A172 (cell line): ENCODE measurements at places on chromosomes 5 and 9. TPM values are rescaled to one million over a fixed set of nuclear protein-coding genes. Genes with fewer than 3 reads are reported as not detected.

DNA sequence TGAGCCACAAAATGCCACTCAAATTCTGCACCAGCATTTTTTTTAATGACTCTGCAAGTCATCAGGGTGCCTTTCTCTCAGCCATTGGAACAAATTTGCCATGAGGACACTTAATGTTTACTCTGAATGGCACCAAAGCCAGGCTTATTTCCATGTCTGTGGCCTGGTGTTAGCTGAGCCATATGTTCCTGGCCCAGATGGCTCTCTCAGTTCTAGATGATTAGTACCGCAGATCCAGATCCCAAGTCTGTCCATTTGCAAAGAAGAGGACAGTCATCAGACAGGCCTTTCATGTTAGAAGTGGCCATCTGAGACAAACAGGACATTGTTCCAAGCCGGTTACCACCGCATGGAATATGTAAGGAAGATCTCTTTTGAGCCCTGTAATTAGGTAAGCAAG lies 70.3 kb downstream of the INSYN2B start:
- no peak for DNase-seq

DNA sequence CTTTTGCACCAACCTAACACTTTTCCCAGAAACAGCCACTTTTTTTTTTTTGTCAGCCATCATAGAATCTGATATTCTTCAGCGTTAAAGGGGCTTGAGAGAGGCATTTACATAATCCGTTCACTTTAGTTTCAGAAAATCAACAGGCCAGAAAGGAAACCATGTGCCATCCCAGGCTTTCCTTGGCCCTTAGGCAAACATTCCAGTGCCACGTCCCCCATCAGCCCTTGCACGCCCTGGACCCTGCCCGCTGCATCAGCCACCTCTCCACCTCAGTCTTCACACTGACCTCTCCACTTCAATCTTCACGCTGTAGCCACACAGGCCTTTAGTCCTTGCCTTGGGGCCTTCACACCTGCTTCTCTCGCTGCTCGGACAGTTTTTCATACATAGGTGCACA lies 123.2 kb downstream of the GRIA1 start:
- no peak for DNase-seq

DNA sequence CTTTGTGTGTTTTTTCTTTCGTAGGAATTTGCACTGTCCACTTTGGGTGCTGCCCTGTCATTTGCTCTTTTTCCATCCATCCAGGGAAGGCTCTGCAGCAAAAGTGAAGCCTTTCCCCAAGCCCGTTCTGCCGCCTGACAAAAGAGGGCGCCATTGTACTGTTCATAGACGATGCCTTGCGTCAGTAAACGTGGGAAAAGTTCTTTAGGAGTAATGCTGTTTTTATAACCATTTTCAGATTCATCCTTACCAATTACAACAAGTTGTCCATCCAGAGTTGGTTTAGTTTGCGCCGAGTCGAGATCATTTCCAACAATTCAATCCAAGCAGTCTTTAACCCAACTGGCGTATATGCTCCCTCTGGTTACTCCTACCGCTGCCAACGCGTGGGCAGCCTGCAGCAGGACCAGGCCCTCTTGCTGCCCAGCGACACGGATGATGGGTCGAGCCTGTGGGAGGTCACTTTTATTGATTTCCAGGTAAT lies 34.3 kb upstream of the RPS23 start:
- DNase-seq, result peak; percentile 74

DNA sequence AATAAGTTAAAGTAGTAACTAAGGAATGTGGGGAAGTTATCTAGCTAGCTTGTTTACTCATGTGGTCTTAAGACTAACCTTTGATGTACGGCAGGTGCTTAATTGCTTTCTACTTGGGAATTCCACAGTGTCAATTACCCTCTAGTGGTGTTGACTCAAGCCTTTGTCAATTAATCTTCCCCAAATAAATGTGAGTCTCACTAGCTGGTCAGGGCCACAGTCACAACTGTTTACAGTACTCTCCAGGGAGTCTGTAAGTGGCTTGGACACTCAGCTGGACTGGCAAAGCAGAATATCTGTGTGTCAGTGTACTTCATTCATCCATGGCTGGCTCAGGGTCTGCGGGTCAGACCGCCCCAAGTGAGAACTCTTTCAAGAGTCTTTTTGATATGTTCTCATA lies 30.8 kb downstream of the SMIM3 start:
- no peak for DNase-seq

DNA sequence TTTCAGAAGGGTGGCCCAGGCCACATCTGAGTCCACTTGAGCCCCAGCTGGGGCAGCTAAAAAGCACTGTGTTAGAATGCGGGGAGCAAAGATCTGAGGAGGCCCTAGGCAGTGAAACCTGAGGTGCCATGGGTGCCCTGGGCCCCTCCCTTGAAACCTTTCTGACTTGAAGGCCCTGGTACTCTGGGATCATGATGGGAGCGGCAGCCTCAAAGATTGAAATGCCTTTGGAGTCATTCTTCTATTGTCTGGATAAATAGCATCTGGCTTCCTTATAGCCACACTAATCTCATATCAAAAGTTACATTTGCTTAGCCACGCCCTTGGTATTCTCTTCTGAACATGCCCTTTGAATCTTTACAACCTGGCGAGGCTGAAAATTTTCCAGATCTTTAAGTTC lies 7.7 kb upstream of the SEMA5A start:
- DNase-seq, result no peak

GRCh38 chr5:1026700-1027621 lies 18.4 kb downstream of the NKD2 start:
- no peak for DNase-seq

- peak; percentile 55 for DNase-seq
These were observed 159.4 kb upstream of the PITX1 start for GRCh38 chr5:135193213-135194125.

DNA sequence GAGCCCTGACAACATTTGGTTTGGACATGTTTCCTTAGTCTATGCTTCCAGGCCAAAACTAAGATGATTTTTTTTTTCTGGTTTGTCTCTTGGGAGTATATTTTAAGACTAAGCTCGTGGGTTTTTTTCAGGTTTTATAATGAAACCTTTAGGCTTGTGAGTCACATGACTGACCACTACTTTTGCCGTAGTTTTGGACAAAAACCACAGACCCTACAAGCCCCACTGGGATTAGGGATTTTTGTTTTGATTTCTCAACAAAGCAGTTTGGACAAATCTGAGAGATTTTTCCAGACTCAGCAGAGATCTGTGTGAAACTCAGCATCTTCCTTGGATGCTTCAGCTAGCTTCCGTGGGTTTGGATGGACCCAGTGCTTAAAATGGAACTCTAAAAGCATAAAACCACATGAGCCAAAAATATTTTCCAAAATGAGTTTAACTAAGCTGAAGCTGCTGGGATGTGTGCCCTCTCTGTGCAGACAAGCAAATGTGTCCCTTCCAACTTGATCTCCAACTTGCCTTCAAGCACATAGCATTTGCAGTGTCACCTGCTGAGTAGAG lies 70.3 kb upstream of the SMIM15 start:
- no peak for DNase-seq

The ANKRD31 gene
- not detected in 2 replicates for total RNA-seq

GRCh38 chr9:138025417-138025816 lies 147.8 kb downstream of the CACNA1B start:
- no peak for DNase-seq

The FGF1 gene
- total RNA-seq, result 1.2 and 1.8 TPM in 2 replicates

The TTLL11 gene
- total RNA-seq, result 2.7 and 3.6 TPM in 2 replicates

DNA sequence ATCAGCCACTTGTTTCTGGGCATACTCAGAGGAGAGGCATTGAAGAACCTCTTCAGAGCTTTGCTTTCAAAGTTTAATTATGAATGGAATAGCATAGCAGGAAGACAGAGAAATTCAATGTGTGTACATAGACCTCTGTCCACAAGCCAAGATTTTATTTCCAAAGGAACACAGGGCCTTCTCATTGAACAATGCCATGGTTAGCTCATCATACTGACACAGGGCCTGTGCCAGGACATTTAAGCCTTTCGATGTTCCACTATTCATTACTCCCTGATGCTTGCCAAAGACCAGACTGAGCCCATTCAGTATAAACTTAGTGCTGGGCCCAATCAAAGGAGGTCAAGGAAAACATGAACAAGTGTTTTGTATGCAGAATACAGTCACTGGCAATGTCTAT lies 280.8 kb downstream of the FBXL17 start:
- DNase-seq, result no peak

The PCDHB6 gene
- total RNA-seq, result 0.79 and 1.7 TPM in 2 replicates

The FYB1 gene
- 0.05 and 0.12 TPM in 2 replicates for total RNA-seq

DNA sequence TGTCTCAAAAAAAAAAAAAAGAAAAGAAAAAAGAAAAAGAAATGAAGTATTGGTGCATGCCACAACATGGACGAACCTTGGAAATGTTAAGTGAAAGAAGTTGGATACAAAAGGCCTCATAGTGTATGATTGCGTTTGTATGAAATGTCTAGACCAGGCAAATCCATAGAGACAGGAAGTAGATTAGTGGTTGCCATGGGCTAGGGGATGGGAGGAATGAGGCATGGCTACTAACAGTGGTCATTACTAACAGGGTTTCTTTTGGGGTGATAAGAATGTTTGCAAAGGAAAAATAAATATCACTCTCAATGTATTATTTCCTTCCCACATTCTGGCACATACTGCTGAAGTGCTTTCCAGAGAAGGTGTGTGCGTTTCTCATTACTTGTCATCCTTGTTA lies 44.1 kb downstream of the UGCG start:
- DNase-seq, result peak; percentile 31

DNA sequence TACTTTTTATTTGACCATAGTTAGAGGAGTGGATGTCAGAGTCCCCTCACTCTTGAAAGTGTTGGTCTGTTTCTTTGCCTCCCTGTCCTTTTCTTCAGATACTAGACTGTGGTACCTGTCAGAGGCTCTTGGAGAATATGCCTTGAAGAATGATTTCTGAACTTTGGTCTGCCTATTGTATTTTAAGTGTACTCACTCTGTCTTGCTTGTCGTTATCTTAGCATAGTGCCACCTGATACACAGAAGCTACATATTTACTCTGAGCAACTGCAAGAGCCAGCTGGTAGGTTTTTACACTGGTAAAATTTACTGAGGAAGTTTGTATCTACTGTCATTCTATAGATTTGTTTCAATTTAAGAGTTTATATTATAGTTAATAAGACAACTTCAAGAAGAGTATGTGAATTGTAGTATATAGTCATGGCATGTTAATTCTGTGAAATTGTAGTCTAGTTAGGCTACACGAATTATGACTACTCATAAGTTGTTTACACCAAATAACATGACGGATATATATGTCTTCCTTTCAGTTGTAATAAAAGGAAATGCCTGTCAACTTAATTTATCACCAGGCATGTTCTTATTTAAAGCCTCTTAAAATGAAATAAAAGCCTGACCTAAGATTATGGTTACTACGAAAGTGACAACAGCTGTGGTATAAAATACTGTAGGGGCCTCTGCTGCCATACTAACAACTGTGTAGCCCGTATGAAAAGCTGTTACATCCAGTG lies 201.7 kb downstream of the KDM4C start:
- no peak for DNase-seq

- no peak for DNase-seq
These were observed 243.8 kb downstream of the CSNK1G3 start for GRCh38 chr5:123755653-123756317.

The PCDHB7 gene
- 5.2 and 6.9 TPM in 2 replicates for total RNA-seq

GRCh38 chr5:112869948-112870347 lies 8.9 kb downstream of the SRP19 start:
- DNase-seq, result no peak

GRCh38 chr9:123511326-123512277 lies 155.6 kb downstream of the CRB2 start:
- DNase-seq, result no peak

DNA sequence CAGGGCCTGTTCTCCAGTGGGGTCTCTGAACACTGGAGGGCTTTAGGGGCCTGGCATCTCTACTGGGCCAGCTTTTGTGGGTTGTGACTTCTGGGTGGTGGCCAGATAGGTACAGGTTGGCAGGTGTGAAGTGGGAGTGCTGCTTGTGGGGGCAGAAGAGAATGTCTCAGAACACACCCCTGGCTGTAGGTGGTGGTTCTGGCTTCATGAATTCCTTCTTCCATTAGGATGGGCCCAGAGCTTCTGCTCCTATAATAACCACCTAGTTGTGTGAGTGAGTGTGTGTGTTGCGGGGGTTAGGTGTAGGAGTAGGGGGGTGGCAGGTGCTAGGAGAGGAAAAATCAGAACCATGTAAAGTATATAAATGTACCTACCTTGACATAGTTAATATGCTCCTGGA lies 1.6 kb downstream of the PDZD2 start:
- DNase-seq, result no peak

DNA sequence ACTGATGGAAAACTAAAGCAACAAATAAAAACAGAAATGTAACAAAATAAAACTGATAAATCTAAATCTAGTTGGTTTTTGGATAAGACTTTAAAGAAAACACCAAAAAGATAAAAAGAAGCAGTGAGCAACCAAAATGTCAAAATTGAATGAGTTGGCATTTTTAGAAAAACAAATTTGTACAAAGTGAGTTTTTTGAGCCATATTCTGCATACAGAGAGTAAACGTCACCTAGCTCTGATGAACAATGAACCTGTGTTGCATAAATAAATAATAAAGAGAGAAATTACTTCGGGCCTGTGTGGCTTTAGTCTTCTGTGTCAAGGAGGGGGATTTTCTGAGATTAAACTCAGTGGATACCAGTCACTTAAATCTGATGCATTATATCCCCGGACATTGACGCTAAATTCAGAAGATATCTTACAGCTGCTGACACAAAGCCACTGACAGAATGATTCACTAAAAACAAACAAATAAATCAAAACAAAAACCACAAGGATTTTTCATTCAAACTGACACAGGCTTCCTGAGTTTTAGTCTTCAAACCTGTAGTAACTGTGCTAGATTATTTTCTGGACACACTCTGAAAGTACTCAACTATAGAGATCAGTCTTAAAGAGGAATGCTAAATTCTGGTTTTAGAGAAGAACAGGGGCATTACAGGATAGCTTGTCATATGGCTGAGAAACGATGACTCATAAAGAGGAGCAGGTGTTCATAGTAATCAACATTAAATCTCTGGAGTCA lies 403.5 kb upstream of the ST8SIA4 start:
- peak; percentile 63 for DNase-seq

DNA sequence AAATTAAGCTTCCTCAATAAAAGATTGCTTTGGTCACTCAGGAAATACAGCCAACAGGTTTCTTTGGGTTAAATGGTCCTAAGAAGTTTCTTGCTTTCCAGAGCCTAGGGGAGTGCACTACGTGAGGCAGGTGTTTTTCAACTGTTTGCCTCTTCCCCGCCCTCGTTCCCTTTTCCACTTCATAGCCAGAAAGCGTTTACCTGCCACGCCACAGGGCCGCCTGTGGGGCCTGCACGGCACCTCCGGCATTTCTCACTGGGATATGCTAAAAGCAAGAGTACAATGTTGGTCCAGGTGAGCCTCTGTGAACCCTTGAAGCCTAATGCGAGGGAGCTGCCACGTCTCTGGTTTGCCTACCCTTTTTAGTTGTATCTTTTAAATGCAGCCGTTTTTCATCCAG lies 167.6 kb upstream of the OTULINL start:
- no peak for DNase-seq

The IFNK gene
- total RNA-seq, result not detected in 2 replicates

DNA sequence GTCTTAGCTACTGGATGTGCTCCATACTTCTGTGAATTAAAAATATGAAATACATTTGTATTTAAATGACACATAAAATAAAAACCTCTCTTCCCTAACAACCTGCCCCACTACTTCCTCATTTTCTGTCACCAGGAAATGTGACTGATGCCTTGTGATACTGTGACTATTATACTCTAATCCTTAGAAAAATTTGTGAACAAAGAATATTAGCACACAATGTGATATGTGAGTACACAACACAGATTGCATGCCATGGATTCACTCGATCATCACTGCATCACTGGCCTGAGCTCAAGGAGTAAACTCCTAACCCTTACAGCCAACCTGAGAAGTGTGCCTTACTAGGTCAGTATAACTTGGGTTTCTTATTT lies 281.0 kb downstream of the EFNA5 start:
- DNase-seq, result no peak
